ENCODE measurements at places on chromosomes 16 and 17.

DNA sequence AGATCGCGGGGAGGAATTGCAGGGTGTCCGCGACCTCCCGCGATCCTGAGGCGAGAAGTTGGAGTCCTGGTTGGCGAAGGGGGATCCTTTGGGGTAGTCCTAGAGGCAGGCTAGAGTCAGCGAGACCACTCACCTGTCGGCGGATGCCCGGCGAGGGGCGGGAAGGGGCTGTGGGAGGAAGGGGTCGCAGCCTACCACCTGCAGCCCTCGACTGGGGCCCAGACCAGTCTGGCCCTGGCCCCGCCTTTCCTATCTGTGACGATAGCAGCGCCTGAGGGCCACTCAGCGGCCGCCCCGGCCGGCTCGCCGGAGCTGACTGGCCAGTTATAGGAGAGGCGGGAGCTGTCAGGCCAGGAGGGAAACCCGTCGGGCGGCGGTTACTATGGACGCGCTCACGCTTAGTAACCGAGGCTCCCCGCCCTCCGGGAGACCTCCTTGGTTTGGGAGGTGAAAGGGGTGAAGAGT lies at the start of gene TEKT3:
Gene TEKT3 (minus strand): TSS at position 213 of the 465 bp plus-strand sequence. CDS start 10,012 bp downstream, outside the sequence.
- DNase-seq = peak; percentile 31

DNA sequence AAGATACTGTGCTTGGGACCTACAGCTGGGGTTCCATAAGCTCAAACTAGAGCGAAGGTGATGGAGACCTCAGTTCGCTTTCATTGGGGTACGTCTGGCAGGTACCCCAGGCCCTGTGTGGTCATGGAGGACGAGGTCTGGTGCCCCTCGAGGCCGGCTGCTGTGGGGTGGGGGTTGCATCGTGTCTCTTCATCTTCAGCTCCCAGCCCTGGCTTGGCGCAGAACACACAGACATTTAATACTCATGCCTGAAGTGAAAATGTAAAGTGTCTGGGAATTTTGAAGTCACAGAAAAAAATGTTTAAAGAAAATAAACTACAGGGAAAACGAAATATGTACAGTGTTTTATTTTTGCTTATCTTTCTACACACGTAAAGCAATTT lies 80.5 kb downstream of the TBC1D16 start:
- no peak for DNase-seq

GRCh38 chr17:32349503-32349853 lies 479 bp upstream of the ZNF207 start:
- peak; percentile 13 for DNase-seq

DNA sequence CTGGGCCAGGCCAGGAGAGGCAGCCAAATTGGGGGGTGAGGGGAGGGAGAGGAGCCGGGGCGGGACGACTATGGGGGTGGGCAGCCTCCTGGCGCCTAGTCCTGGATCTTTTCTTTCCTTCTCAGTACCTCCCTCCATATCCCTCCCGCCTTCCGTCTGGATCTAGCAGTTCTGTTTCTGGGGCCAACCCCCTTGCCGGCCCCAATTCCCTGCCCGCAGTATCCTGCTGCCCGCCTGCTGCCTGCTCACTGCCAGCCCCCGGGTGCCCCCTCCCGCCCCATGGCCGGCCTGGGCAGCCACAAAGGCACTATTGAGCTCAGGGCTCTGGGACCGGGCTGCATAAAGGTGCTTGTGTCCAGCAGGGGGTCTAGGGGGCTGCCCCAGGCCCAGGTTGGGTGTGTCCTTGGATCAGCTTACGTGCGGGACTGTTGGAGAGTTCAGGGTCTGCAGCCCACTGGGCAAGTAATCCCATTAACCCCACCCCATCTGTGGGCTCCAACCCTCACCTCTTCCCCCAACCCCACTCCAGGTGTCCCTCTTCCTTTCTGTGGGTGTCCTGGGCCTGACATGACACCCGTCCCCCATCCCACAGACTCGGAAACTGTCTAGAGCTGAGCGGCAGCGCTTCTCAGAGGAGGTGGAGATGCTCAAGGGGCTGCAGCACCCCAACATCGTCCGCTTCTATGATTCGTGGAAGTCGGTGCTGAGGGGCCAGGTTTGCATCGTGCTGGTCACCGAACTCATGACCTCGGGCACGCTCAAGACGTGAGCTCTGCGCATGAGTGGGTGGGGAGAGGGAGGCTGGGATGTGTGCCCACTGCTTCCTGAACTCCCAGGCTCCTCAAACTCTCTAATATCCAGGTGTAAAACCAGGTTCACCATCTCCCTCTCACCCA lies 2.0 kb downstream of the WNK4 start:
- no peak for DNase-seq

DNA sequence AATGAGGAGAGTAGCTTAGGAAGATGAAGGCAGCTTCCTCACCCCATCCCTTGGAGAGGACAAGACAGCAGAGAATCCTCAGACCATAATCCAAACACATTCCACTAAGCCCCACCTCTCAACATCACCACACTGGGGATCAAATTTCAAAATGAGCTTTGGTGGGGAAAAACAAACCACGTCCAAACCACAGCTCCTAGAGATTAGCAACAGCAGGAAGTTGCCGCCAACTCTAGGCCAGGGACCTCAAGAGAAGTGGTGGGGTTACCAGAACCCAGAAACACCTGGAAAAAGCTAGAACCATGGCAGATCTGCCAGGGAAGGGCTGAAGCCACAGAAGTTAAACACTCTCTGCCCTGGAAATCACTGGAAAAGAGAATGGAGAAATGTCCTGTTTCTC lies 571.6 kb downstream of the HS3ST4 start:
- DNase-seq = no peak

Data from activated CD4-positive, alpha-beta T cell treated with anti-CD3 and anti-CD28 coated beads for 48 hours (primary cell).